Activated CD4-positive, alpha-beta T cell treated with anti-CD3 and anti-CD28 coated beads for 24 hours (primary cell): ENCODE measurements at places on chromosomes 6 and 20.
A peak's percentile ranks its signal among the peaks of the same experiment; 100 is the strongest.

GRCh38 chr6:131322125-131322524, 186.9 kb downstream of the AKAP7 start:
- DNase-seq = no peak

GRCh38 chr20:24950836-24951525, 1.9 kb downstream of the CST7 start:
- DNase-seq = no peak

DNA sequence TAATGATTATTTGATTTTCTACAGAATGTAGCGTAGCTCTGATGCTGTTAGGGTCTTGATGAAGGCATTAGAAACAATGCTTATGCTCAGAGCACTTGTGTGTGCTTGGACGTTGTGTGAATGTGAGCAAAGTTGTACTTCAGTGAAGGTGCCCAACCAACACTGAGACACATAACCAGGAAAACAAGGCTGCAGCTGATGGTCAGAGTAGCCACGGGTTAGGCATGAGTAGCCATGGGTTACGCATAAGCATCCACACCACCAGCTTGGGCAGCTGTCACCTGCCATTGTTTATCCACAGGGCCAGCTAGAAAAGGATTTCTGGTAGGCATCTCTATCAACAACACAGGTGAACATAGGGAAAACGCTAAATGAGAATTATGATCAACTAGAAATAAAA, 326.6 kb downstream of the NRN1 start:
- DNase-seq = no peak

- no peak for DNase-seq
Measured at GRCh38 chr6:2751871-2752270, 1.1 kb upstream of the MYLK4 start.

DNA sequence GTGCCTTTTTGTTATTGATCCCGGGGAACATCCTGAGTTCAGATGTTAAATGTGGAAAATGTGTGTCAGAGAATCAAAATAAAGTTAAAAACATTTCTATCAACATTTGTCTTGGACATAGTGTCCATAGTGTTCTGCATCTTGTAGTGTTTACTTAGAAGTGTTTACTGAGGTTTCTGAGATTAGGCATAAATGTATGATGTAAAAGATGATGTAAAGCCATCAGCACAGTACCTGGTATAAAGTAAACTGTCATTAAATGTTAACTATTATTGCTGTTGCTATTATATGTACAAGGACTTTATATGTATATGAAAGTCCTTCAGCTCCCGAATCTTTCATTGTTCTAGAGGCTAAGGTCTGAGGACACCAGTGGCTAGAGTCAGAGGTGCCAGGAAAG, 28.2 kb upstream of the VEGFA start:
- DNase-seq = no peak

DNA sequence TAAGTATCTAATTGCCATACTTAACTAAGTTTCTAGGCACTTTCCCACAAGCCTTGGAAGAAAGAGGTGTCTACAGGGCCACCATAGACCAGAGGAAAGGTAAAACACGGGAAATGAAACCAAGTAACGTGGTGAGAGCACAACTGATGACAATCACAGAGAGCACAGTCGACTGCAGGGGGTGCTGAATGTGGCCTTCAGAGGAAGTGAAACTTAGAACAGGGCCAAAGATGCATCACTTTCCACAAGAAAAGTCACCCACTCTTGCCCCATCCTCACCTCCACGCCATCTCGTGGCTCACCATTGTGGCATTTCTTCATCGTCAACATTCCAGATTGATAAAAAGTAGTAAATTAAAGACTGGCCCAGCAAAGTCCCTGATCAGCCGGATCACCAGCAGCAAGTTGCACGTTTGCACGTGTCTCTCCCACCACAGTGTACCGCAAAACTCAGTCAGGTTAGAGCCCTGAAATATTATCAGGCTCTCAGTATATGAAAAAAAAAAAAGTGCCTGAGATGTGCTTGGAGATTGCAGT, 31.4 kb downstream of the HIVEP2 start:
- peak; percentile 54 for DNase-seq

- DNase-seq = no peak
Measured at GRCh38 chr6:113871975-113872374, 14.8 kb downstream of the MARCKS start.

GRCh38 chr6:46538800-46539480, 47.7 kb upstream of the RCAN2 start:
- DNase-seq = no peak

- DNase-seq = no peak
Measured at GRCh38 chr6:82712826-82713225, 349.2 kb downstream of the TPBG start.

DNA sequence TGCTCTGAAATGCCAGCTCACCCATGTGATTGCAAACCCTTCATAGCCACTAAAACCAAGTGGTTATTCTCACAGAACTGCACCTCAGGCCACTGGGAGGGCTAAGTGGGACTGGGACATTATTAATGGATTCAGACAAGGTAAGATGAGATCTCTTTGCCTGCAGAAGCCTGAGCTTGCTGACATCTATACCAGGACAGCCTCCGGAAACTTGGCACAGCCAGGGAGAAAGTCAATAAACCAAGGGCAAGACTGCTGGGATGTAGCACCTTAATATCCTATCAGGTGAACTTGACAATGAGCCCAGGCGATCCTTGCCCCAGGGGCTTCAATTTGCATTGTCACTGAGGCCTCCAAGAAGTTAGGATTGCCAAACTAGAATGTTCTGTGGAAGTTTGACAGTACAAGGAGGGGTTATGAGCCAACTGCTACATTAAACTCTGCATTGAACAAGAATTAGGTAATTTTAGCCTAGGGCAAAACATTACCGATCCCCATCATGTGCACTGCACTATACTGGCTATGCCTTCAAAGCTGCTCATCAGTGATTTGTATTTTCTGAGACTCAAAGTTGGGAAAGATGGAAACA, 60.1 kb upstream of the RALGAPA2 start:
- DNase-seq = no peak

DNA sequence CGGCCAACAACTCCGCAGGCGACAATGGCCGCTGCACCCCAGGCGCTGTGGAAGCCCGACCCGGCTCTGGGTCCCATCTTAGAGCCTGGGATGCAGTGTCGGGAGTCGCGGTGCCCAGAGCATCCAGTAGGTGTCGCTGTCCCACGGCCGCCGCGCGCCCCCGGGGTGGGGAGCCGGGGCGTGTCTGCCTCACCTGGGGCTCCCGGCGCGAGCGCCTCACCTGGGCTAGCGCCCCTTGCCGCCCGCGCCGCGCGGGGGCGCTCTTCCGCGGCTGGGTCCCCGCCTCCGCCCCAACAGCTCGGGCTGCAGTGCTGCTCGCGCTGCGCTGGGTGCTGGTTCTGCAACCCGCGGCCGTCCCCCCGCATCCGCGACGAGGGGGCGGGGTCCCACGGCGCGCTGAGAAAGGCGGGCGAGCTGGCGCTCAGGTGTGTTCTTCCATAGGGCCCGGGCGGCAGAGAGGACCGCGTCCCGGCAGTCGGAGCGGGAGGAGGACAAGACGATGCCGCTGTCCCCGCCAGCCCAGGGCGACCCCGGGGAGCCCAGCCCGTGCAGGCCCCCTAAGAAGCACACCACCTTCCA, at the start of gene CRYBG1:
CRYBG1 (plus strand) TSS at position 308 of the 579 bp plus-strand sequence; CDS start at position 500, 192 bp downstream.
- DNase-seq = peak; percentile 68

DNA sequence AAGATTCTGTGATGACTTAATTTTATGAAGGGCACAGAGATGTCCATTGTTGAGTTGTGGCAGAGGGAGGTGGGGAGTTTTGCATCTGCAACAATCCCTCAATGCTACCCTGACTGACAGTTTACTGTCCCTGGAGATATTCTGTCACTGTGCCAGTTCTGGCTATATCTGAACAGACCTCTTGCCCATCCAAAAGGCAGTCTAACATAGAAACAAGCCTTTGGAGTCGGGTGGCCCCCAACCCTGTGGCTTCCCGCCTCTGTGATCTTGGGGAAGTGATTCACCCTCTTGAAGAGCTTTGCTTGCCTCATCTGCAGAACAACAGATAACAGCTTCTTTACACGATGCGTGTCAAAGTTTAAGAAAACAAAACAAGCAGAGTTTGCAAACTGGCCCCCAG, 3.8 kb upstream of the E2F1 start:
- no peak for DNase-seq

DNA sequence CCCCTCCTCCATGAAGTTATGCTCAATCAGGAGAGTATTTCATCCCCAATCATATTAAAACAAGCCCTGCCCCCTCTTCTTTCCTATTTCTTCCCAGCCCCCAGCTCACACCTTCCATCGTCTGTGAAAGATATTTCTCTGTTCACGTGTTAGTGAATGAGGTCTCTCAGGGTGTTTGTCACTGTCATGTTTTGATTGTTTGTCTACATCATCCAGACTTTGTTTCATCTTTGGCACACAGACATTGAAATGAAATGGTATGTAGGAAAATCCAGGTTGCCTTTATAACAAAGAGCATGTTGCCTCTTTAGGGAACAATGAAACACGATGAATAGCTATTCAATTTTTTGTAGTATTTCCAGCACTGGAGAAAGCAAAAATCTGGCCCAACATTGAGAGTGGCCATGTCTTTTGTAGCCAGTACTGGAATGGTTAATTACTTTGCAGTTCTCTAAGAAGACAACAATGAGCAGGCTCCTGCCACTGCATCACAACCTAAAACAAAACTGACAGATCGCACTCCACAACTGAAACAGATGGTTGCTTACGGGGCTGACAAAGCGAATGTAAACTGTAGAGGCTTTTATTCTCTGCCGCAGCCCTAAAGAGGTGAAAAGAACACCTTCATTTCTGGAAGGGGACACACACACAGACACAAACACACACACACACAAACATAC, 543.6 kb upstream of the CITED2 start:
- no peak for DNase-seq

GRCh38 chr6:40359808-40360207, 227.4 kb downstream of the LRFN2 start:
- no peak for DNase-seq

GRCh38 chr6:33850869-33851541, 47.2 kb upstream of the MLN start:
- no peak for DNase-seq

- DNase-seq = no peak
Measured at GRCh38 chr20:21339499-21339898, 36.4 kb downstream of the XRN2 start.

GRCh38 chr20:12925210-12925755, 83.5 kb upstream of the SPTLC3 start:
- peak; percentile 10 for DNase-seq

- DNase-seq = no peak
Measured at GRCh38 chr6:42101186-42101657, 41.2 kb downstream of the C6orf132 start.

- DNase-seq = no peak
Measured at GRCh38 chr6:43038727-43039126, 14.9 kb downstream of the CUL7 start.

- no peak for DNase-seq
Measured at GRCh38 chr20:62748311-62748710, 39.7 kb downstream of the NTSR1 start.

- no peak for DNase-seq
Measured at GRCh38 chr6:109788687-109789086, 97.6 kb downstream of the FIG4 start.

DNA sequence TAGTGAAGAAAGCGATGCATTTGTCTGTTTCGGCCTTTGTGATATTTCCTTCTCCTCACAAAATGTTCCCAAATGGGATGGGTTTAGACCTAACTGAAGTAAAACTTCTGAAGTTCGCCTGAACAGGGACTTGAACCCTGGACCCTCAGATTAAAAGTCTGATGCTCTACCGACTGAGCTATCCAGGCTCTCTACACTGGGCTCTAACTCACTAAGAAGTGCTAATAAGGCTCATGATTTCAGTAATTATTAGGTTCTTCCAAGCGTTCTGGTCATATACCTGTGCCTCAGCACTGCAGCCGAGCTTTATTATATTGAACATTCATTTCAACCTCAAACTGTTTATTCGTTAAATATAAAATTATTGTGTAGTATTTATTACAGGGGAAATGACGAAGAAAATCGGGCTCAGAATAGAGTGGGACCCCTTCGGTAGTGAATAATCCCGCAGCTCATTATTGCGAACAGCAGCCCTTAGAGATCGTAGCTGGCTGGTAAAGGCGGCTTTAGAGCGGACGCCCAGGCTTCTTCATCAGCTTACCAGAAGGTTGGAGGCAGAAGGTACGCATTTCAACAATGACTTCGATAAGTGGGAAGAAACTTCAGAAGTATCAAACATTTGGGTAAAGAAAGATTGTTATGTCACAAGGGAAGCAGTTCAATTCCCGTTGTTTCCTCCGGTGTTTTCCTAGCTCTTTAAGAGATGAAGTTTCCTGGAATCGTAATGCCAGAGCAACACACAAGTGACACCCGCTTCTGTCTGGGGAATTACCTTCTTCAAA, 119.0 kb upstream of the ZNF184 start:
- DNase-seq = no peak

GRCh38 chr6:37483917-37484785, 15.5 kb downstream of the CCDC167 start:
- DNase-seq = peak; percentile 67

DNA sequence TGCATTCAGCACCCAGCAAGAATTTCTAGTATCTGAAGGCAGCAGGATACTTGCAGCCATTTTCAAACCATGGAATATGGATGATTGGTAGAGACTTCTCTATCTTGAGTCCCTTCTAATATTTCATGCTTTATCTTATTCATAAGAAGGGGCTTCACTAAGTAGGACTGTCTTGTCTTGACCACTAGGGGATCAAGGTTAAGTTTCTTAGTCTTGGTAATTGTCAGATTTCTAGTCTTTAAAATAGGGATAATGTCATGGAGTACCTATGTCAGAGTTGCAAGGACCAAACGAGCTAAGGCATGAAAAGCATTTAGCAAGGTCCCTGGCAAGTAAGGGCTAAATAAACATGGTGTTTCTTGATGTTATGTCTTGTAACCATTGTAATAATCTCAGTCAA, 68.5 kb upstream of the ESR1 start:
- no peak for DNase-seq

DNA sequence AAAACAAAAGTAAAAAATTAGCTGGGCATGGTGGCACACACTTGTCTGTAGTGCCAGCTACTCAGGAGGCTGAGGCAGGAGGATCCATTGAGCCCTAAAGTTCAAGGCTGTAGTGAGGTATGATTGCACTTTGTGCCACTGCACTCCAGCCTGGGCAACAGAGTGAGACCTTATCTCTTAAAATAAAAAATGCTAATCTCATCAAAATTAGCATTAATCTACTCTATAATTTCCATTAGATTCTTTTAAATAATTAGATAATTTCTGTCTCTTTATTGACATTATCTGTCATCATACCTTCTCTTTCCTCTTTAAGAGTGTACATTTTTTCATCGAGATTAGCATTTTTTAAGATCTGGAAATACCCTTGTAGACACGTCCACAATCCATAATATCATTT, 48.0 kb downstream of the PHACTR3 start:
- no peak for DNase-seq

GRCh38 chr6:129041563-129041962, 158.6 kb downstream of the LAMA2 start:
- DNase-seq = no peak

DNA sequence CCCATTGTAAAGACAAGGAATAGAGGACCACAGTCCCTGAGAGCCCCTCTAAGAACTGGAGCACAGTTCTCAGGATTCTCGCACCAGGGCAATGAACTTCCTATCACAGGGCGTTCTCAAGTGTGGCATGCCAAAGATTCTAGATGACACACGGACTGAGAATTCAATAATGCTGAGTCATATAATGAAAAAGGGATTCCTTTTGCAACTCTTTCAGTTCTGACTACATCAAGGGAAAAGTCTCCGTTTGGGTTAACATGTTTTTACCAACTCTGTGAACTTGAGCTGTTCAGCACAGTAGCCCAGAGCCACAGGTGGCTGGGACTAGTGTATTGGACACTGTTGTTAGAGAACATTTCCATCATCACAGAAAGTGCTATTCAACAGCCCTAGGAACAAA, 3.4 kb downstream of the MED20 start:
- no peak for DNase-seq
